ENCODE measurements at places on chromosomes 7 and 10. TPM values are rescaled to one million over a fixed set of nuclear protein-coding genes. Genes with fewer than 3 reads are reported as not detected.
A peak's percentile ranks its signal among the peaks of the same experiment; 100 is the strongest.

The MYOZ1 gene
- total RNA-seq = 1.9 TPM

The ZNF239 gene
- total RNA-seq = 7.1 TPM

The CPA2 gene
- 0.65 TPM for total RNA-seq

- peak; percentile 83 for DNase-seq
Observed at GRCh38 chr10:101272229-101272868, 43.1 kb upstream of the LBX1 start.

- DNase-seq = no peak
Observed at GRCh38 chr7:13159467-13160184, 472.2 kb downstream of the ARL4A start.

DNA sequence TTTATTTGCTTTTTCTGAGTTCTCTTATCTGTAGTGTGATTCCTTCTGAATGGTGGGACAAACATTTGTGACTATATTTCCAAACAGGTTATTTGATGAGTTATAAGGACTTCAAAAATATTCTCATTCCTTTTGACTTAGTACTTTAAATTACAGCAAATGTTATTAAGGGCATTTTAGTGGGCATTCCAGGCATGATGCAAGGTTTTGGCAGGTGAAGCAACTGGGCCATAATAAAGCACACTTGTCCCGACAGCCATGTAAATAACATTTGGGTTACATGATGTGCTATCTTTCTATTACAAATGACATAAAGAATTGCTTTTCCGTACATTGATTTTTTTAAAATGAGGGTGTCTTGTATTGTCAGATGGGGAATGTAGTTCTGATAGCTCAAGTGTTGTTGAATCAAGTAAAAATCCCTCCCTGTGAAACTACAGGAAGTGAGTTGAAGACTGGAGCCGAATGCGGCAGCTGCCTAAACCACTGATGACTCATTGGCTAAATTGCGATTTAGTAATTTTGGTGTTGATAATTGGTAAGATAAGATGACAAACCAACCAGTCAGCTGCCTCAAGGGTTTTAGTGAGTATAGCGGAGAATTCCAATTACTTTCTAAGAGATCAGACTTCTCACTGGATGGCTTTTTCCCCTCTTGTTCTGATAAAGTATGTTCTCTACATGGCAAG lies 231.3 kb upstream of the NPY start:
- no peak for DNase-seq

DNA sequence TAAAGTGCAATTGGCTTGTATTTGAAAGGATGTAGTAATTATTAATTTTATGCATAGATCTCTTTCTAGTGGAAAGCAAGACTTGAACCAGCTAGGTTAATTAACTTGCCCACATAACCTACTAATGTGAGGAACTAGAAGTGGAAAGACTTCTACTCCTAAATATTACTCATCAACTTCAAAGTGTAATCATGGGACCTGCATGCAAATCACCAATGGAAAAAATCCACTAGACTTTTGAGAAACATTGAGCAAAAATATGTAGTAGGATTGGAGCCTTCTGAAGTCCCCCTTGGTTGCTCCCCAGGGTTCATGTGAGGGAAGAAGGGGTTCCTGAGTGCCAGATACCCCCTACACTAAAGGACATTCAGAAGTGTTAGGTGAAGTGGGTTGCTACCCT lies 240.2 kb downstream of the PTEN start:
- no peak for DNase-seq

- no peak for DNase-seq
Observed at GRCh38 chr7:1015196-1016121, 28.9 kb upstream of the GPR146 start.
